ENCODE measurements at places on chromosomes 7 and 10. TPM values are rescaled to one million over a fixed set of nuclear protein-coding genes. Genes with fewer than 3 reads are reported as not detected.

The PTPRN2 gene
- total RNA-seq, result not detected

The PLXDC2 gene
- total RNA-seq, result not detected

The GSTO2 gene
- 3.3 TPM for total RNA-seq

The DOCK4 gene
- total RNA-seq, result 0.98 TPM
